ENCODE measurements at places on chromosomes 16 and 17.
A peak's percentile ranks its signal among the peaks of the same experiment; 100 is the strongest.

DNA sequence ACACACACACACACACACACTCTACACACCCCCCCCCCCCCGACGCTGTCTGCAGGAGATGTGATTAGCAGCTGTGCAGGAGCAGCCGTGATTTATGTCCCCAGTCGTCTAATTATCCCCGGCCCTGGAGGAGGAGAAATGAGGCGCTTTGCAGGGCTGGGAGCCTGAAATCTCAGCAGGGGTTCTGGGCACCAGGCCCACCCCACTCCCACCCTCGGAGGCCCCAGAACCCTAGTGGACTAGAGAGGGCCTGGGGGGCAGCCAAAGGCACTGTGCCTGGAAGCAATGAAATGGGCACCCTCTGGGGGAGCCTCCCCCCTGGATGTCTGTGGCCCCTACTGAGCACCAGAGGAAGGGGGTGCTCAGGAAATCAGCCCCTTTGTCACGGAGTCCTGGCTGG lies 134.2 kb upstream of the CIBAR2 start:
- no peak for DNase-seq

DNA sequence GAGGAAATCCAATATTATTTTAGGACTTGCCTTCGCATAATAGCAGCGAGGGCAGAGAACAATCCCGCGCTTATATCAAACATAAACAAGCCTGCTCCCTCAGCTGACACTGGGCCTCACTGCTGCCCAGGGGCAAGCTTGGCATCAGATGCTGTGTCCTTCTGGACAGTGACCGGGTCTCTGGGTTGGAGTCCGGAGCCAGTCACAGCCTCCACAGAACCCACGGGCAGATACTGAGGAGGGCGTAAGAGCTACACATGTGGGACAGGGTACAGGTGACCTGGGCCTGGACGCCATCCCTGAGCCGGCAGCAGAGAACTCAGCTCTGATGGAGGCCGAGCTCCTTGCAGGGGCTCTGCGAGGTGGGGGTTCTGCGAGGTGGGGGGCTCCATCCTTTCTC lies 14.7 kb upstream of the ZNF469 start:
- no peak for DNase-seq

DNA sequence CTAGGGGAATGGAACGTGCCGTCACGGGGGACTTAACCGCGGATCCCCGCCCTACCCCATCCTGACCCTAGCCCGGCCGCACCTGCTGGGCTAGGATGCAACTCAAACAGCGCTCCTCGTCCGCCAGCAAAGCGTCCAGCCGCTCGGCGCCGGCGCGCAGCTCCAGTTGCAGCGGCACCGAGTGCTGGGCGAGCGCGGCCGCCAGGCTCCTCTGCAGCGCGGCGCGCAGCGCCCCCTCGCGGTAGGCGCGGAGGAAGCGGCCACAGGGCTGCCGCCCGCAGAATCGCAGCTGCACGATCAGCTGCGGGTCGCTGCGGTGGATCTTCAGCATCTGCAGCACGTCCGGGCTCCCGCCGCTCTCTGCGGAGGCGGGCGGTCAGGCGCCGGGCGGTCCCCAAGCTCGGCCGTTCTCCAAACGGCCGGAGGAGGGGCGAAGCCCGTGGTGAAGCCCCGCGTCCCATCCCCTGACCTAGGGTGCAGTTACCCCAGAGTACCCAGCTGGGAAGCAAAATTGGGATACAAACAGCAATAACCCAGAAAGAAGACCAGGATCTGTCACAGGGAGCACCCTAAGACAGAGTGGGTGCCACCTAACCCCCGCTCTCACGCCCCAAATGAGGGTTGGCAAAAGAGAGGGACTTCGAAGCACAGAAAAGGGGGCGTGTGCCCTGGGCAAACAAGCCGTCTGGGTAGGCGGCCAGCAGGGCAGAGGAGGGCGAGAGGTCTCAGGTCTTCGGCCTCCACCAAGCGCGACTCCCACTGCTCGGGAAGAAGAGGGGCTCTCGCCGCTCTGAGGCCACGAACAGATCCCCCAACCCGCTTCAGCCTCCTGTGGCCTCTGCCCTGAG lies 4.2 kb downstream of the TRADD start:
- DNase-seq: peak; percentile 86

GRCh38 chr17:17414341-17414805 lies 62.4 kb upstream of the MED9 start:
- no peak for DNase-seq
